Activated CD4-positive, alpha-beta T cell treated with anti-CD3 and anti-CD28 coated beads, Interleukin-2, amount 10 ng/mL, durations not matched to agents 7 days and 5 days (primary cell): ENCODE measurements at places on chromosomes 6 and 20. TPM values are rescaled to one million over a fixed set of nuclear protein-coding genes. Genes with fewer than 3 reads are reported as not detected.

OR2B6 gene
- not detected for total RNA-seq

MEI4 gene
- not detected for total RNA-seq

RNF144B gene
- total RNA-seq, result 1.3 TPM

WDR27 gene
- 21.9 TPM for total RNA-seq

AHI1 gene
- total RNA-seq, result 14.0 TPM

PNPLA1 gene
- total RNA-seq, result not detected

TRIM31 gene
- total RNA-seq, result not detected

HNF4A gene
- total RNA-seq, result not detected

BFSP1 gene
- total RNA-seq, result 2.2 TPM

AKAP12 gene
- 0.52 TPM for total RNA-seq

C20orf202 gene
- total RNA-seq, result not detected
